ENCODE measurements at places on chromosomes 1 and 21. TPM values are rescaled to one million over a fixed set of nuclear protein-coding genes. Genes with fewer than 3 reads are reported as not detected.

Gene FCRL6
- not detected for total RNA-seq

Gene HNRNPCL2
- not detected for total RNA-seq

Gene ZNF691
- total RNA-seq, result 5.5 TPM

Gene AMY1A
- not detected for total RNA-seq

Gene SLC6A17
- not detected for total RNA-seq

- DNase-seq, result no peak
Measured at GRCh38 chr1:109027841-109028240, 14.1 kb downstream of the WDR47 start.

GRCh38 chr1:21818656-21819055, 6.6 kb downstream of the LDLRAD2 start:
- DNase-seq, result peak; percentile 70

GRCh38 chr1:109914587-109915240, 4.1 kb downstream of the CSF1 start:
- peak; percentile 75 for DNase-seq

DNA sequence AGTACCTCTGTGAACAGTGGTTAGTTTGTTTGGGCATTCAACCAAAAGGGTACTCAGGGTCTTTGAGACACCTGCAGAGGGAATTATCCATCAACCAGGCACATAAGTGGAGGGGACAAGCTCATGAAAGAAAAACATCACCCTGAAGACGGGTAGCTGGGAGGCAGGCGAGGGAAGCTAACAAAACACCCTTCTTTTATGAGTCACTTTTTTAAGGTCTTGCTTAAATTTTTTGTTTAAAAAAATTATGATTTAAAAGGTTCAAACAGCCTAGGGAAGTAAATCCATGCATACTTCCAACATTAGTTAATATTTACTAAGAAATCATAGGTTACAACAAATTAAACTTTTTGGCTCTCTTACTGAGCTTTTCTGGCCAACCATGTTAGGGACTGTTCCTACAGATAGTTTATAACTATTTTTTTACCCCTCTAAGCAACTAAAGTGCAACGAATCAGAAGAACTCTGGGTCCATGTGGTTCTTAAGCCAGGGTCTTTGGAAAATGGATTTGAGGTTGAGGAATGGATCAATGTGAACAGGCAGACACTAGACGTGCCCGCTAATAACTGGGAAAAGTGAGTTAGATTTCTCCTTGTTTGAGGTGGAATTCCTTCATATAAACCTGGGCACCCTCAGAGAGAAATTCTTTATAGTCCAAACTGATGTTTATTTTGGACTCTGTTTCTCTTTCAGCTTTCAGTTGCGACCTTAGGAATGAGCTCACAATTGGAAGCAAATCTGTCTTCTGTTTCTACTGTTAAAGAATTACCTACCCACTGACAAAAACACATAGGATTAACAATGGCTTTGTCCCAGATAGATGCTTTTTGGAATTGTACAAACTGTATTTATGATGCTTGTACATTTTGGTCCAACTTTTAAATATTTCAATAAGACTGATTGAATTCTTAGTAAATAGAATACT, 123.0 kb downstream of the LYPLAL1 start:
- DNase-seq, result no peak

GRCh38 chr1:33050221-33051076, 13.8 kb upstream of the AK2 start:
- no peak for DNase-seq

- no peak for DNase-seq
Measured at GRCh38 chr21:25895565-25896205, 160.9 kb downstream of the GABPA start.

DNA sequence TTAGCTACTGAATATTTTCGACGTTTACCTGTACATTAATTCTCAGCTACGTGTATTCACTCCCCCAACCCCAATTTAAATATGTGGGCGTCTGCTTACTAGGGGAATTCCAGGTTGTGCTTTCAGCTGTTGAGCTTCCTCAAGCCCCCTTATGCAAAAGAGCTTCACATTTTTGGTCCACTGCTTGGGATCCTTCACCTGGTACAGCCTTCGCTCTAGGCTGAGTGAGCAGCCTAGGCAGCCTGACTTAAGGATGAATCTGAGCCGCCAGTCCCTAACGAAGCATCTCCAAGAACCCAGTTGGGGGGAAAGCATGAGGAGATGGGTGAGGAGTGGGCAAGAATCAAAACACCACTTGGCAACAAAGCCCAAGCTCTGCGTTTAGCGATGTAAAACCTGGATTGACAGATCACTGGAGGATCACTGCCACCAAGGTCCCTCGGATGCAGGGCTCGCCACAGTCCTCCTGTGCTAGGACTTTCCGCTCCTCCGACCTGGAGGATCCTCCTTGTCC, 674 bp downstream of the BCL10 start:
- DNase-seq, result no peak

DNA sequence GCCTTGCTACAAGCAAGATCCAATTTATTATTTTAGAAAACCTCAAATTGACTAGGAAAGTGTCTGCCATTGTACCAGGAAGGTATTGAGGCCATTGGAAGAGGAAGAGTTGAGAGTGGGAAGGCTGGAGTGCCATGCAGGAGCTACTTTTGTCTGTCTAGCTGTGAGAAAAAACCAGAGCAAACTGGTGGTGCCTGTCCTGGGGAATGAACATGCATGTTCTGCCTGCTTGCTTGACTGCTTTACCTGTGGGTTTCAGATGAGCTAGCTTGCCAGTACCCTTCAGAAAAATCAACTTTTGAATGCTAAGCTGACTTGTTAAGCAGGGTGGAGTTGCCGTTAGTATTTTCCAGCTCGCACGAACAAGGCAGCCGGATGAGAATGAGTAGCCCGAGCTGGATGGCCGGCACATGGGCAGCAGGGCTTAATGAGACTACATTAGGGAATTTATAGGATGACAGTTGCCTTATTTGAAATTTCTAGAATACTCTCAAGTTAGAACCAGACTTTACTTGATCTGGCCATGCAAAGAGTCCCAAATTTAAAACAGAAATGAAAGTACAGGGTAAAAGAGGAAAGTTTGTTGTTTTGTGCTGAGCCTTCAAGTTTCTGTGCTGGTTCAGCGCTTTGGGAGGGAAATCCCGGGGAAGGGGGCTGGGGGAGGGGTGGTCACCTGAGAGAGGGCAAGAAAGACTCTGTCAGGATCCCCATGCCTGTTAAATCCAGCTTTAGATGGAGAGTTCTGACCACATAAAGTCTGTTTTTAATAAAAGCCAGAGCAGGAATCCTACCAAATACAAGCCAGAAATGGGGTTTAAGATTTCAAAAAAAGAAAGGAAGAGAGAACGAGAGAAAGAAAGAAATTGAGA, 29.6 kb upstream of the C1orf105 start:
- DNase-seq, result no peak

DNA sequence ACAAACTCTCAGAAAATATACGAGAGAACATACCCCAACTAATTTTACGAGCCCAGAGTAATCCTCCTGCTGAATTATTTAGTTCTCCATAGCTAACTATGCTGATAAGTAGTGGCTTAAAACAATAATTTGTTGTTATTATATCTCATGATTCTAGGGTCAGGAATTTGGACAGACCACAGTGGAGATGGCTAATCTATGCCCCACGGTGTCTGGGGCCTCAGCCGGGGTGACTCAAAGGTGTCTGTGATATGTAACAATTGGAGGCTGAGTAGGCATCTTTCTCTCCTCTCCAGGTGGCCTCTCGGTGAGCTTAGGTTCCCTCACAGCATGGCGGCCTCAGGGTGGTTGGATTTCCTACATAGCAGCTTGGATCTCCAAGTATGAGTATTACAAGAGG, 35.4 kb upstream of the FOXO6 start:
- no peak for DNase-seq

Measured in right cardiac atrium (tissue), 5 donors.